ENCODE measurements at places on chromosomes 5 and 9. TPM values are rescaled to one million over a fixed set of nuclear protein-coding genes. Genes with fewer than 3 reads are reported as not detected.

CDC37L1 gene
- 32.5 TPM for total RNA-seq

GRCh38 chr5:168802337-168802736 is 223.2 kb upstream of the PANK3 start:
- no peak for DNase-seq

GRCh38 chr9:98736226-98736625 is 27.5 kb upstream of the GABBR2 start:
- DNase-seq: no peak

- no peak for DNase-seq
These were observed 38.2 kb upstream of the DMXL1 start for GRCh38 chr5:119032656-119033055.

- no peak for DNase-seq
These were observed 55.0 kb upstream of the KCNMB1 start for GRCh38 chr5:170444181-170444580.

DNA sequence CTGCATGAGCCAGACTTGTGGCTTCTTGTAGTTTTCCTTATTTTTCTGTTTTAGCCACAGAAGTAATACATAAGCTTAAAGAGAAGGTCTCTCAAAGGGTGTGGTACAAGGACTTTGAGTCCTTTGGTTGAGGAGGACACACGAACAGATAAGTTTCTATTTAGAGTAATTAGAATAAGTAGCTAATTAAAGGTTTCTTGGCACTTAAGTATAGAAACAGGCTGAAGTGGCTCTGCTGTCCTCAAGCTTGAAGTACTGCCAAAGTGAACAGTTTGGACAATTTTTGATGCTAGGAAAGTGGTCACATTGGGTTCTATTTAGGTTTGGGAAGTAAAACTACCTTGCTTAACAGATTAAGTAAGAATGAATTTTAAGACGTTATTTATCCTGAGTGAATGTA is 278.3 kb upstream of the MPDZ start:
- no peak for DNase-seq
